Nephron progenitor cell (in vitro differentiated cells): ENCODE measurements at places on chromosomes 7 and 10.

DNA sequence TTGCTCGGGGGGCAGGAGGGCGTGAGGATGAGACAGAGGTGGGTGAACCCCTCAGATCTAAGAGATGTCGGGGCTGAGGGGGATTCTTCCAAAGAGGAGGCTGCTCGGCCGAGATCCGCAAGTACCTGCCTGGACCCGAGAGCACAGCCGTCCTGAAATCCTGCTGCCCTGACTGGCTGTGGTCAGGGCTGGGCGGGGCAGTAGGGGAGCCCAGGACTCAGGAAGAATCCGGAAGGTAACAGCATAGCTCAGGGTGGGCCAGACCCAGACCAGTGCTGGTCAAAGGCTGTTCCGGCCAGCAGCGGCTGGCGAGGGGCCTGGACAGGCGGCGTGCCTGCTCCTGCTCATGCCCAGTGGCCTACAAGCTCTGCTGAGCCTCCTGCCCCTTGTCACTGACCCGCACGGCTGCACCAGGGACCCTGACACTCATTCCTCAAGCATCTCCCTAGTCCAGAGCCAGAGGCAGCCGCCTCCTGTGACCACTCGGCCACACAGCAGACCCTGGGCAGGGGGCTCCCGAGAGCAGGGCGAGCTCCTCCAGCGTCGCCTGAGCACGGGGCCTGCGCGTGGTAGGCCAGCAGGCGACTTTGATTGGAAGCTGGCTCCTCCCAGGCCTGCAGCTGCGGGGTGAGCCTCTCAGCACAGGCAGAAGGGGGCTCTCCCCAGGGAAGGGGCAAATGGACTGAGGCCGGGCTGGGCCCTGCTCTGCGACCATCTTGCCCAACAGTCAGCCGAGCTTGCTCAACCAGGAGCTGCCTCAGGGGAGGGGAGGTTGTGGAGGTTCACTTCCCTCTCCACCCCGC is 3.1 kb upstream of the ADAP1 start:
- peak; percentile 39 for DNase-seq

DNA sequence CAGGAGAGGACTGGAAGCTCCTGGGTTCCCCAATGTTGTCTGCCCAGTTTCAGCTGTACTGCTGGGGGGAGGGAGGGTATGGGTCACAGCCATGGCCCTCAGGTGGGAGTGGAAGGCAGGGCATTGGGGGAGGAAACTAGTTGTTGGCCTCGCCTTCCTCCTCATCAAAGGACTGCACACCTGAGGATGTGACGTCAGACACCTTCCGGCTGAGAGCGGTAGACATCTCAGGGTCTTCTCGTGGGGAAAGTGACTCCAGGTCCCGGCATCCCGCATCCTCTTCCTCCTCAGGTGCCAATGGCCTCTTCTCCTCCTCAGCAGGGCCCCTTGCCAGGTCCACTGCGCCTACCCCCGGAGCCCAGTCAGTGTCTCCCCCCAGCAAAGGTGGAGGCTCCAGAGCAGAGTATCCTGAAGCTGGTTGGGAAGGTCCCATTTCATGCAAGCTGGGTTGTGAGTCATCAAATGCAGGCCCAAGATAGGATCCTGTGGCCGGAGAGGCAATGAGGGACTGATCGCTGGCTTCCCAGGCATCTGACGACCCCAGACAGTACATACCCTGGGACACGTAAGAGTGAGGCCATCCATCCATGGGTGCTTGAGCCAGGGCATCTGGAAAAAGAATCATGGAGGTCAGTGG is 6.0 kb downstream of the FAM131B start:
- no peak for DNase-seq

GRCh38 chr7:95921543-95921942 is 149.2 kb downstream of the DYNC1I1 start:
- no peak for DNase-seq

DNA sequence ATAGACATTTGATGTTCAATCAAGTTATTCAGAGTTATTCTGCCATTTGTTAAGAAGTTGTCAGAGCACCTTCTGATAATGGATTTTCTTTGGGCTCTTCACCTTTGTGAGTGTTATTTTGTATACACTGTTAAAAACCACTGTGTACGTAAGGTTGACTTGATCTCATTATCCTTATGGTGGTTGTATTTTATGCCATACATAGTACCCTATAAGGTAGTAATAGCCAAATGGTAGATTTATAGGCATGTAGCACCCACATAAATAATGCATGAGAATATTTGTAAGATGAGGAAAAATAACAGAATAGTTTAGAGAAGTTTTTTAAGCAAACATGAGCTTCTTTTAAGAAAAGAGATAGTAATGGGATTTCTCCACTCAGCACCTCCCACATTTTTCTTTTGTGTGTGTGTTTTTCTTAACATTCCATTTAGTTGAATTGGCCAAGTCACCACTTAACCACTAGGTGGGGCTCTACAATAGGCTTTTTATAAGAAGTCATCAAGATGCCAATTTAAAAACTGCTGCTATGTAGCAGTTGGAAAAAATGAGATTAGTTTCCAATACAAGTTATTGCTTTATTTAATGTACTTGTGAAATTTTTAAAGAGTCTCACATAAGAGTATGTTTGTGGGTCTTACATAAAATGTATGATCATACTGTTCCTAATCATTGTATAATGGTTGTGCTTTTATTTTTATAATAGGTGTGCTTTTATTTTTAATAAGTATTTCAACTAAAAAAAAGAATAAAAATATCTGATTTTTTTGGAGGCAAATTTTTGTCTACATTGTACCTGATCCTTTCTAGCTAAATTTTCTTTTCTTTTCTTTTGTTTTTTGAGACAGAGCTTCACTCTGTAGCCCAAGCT is 41.1 kb upstream of the STMP1 start:
- peak; percentile 17 for DNase-seq

- DNase-seq = no peak
Observed at GRCh38 chr10:132805599-132805998, 19.7 kb upstream of the NKX6-2 start.

DNA sequence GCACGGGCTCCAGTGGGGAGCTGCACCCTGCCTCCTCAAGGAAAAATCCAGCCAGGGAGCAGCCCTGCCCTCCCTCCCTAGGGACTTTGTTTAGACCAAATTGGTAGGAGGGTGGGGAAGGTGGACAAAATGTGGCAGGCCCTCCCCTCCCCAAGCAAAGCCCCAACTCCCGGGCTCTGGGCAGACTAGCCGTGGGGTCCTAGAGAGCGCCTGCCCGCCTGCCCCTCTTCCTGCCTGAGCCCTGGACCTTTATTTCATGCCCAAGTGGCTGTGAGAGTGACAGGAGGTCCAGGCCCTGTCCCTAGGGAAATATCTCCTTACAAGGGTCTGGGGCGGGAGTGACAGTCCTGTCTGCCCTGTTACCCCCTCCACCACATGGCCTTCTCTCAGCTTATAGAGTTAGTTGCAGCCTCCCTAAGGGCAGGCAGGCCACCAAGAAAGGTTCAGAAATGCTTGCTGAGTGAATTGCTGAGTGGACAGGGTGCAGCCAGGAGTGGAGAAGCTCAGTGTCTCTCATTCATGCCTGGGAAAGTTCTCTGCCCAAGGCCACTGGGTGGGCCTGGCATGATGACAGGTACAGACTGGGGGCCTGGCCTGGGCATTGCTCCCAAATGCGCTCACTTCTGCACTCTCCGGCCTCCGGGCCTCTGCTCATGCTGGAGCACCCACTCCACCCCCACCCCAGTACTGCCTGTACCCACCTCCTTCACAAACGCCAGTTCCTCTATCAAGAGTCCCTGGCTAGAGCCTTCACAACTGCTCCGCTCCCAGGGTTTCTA is 25.2 kb downstream of the DNAJB12 start:
- peak; percentile 64 for DNase-seq

- no peak for DNase-seq
Observed at GRCh38 chr7:142359694-142360279, 101.9 kb upstream of the PRSS58 start.

GRCh38 chr10:67112765-67113164 is 186.9 kb downstream of the LRRTM3 start:
- no peak for DNase-seq

DNA sequence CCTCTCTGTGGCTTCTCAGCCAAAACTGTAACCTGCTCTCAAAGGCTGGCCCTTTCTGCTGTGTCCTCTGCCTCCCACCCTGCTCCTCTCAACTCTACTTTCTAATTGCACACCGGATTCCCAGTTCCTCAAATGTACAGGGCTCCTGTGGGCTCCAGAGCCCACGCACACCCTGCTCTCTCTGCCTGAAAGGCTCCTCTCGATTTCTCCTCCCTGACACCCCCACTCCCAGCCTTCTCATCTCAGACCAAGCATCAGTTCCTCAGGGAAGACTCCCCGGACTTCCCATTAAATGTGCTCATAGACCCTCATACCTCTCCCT is 111.7 kb upstream of the STEAP1B start:
- DNase-seq = no peak

DNA sequence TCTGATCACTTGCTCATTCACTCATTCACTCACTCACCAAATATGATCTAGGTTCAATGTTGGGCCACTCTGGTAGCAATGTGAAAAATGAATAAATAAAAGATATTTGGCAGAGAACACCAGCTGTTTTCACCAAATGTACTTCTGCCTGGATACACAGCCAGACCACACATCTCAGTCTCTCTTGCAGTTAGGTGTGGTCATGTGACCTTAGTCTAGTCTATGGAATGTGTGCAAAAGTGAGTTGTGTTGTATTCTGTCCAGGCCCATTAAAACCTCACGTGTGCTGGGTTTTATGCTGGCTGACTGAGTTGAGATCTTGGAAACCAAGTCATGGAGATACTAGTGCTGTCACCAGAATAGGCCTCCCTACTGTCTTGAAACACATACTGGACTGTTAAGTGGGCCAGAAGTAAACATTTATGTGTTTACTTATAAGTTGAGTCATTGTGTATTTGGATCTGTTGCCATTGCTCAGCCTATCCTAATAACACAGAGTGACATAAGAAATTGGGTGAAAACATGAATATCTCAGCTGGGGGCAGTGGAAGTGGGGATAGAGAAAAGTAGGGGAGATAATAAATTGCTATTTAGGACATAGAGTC is 145.5 kb downstream of the PTEN start:
- DNase-seq = no peak

DNA sequence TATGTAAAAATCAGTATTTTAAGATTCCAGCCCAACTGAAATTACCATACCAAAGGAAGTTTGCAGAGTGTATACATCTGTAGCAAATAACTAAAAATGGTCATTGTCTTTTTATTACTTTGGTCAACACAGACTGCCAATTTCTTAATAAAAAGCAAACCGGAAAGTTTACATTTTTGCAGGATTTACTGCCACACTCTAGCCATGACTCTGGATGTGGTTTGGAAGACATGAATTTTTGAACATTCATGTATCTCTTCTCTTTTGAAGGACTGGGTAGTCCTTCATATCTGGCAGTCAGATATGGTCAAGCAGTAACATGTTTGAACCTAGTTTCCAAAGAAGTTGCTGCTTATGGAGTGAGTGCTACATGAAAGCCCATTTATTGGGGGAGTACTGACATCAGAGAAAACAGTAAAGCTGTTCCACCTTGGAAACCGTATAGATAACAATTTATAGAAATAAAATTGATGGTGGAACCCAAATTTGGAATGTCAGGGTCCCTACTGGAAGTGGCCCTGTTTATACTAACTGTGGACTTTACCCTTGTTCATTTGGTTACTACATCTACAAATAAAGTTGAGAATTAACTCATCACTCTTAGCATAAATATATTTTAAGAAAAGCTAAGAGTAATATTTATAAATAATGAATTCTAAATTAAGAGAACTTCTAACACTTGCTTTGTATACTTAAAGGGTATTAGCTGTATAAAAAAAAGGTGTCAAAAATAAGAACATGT is 84.6 kb downstream of the ZMYND11 start:
- no peak for DNase-seq
